ENCODE measurements at places on chromosomes 4 and X.

- peaks cover 2% of the 10 kb centered on the region for H3K4me1 ChIP-seq
- no peaks in the 10 kb centered on the region for H3K27me3 ChIP-seq
- no peak overlapping the region for H3K4me3 ChIP-seq
Measured at GRCh38 chr4:40199999-40200874, 3.4 kb downstream of the RHOH start.

DNA sequence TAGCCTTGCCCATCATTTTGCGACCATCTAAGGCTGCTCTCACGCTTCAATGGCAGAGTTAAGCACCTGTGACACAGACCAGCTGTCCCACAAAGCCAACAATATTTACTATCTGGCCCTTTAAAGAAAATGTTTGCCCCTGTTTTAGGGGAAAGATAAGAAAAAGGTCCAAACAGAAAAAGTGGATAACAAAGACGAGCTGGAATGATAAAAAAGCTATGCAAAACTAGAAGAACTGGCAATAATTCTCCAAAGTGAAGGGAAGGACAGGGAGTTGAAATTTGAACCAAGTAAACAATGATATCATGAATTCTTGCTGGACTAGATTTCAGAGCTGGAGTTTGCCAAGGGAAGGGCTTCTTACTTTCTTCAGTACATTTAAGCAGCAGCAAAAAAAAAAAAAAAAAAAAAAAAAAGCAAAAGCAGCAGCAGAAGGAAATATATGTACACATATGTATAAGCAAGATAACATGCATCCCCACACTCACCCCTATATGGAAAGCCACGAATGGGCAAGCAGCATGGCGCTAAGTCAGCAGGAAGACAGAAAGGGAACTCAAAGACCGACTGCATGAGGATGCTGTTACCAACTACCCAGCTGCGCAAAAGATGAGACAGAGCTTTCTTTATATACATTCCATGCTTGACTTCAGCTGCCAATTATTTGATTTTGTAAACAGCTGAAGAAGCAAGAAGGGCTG is 12.5 kb downstream of the TRAPPC2 start:
- peaks cover 5% of the 10 kb centered on the region for H3K36me3 ChIP-seq
- H3K4me1 ChIP-seq, result no peaks in the 10 kb centered on the region
- H3K27ac ChIP-seq, result no peak overlapping the region
- H3K4me3 ChIP-seq, result no peak overlapping the region
- no peaks in the 10 kb centered on the region for H3K27me3 ChIP-seq
- DNase-seq, result no peak

DNA sequence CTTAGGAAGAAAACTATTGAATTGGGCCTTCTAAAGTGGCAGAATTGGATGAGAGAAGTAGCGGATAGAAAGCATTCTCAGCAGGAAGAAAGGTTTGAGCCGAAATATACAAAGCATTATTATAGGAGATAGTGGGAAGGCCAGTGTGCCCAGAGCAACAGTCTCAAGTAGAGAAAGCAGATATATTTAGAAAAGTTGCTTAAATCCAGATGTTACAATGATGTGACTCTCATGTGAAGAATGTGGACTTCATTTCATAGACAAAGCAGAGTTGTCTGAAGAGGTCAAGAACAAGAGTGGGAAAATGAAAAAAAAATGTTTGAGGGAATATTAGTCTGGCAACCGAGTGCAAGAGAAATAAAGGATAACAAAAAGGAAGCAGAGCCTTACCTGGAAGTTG is 66.9 kb downstream of the SYNPO2 start:
- no peaks in the 10 kb centered on the region for H3K4me1 ChIP-seq
- no peak overlapping the region for H3K4me3 ChIP-seq
- no peak for DNase-seq
- no peak overlapping the region for H3K27ac ChIP-seq
- no peaks in the 10 kb centered on the region for H3K27me3 ChIP-seq
- no peaks in the 10 kb centered on the region for H3K36me3 ChIP-seq

GRCh38 chr4:122403861-122404260 is 25.1 kb downstream of the ADAD1 start:
- no peak for DNase-seq
- no peaks in the 10 kb centered on the region for H3K36me3 ChIP-seq
- H3K27me3 ChIP-seq, result no peaks in the 10 kb centered on the region
- no peak overlapping the region for H3K27ac ChIP-seq
- H3K4me3 ChIP-seq, result no peak overlapping the region

DNA sequence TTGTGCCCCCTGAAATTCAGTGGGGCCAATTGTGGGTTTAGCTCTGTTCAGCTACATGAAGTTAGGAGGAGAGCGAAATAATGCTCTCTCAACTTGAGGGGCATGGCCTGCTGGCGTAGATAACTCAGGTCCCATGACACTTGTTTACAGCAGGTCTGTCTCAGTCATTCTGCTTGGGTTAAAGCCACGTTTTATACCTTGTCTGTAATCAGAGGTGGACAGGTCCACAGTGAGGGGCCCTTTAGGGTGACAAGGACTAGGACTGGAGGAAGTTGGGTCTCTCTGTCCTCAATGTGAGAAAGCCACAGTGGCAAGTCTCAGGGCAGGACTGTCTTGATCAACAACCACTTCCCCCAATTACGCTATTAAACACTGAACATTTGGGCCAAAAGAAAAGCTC is 49.0 kb downstream of the PDHA1 start:
- no peaks in the 10 kb centered on the region for H3K36me3 ChIP-seq
- no peaks in the 10 kb centered on the region for H3K4me1 ChIP-seq
- H3K27me3 ChIP-seq, result no peaks in the 10 kb centered on the region
- no peak overlapping the region for H3K27ac ChIP-seq
- no peak for DNase-seq

- peaks cover 2% of the 10 kb centered on the region for H3K27me3 ChIP-seq
- no peaks in the 10 kb centered on the region for H3K4me1 ChIP-seq
- no peak for DNase-seq
Measured at GRCh38 chr4:7797330-7797729, 142.3 kb downstream of the AFAP1 start.

DNA sequence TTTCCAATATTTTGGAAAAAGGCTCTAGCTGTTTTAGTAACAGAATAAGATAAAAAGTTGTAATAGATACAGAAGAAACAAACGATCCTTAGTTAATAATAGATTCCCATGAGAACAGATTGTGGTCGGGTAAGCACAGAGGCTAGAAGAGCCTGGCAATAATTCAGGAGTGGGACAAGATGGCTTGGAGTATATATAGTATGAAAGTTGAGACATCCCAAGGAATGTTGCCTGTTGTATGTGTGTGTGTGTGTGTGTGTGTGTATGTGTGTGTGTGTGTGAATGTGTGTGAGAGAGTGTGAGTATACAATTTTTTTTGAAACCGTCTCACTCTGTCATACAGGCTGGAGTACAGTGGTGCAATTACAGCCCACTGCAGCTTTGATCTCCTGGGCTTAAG is 150.7 kb downstream of the PDGFC start:
- no peak for DNase-seq
- no peaks in the 10 kb centered on the region for H3K36me3 ChIP-seq

DNA sequence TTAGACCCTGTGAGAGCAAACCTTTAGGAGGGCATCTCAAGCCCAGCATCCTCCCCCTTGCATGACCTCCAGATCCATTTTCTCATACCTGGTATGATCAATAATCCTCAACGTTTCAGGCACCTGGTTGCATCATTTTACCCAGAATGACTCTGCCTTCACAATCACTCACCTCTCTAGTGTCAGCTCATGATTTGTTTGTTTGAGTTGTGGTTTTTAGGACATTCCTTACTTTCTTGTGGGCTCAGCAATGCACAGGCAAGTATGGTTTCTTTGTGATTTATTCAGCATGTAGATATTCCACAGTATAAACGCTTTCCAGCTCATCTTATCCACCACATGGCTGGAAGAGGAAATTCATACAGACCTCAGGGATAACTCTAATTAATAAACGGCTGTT is 93.6 kb upstream of the CPEB2 start:
- H3K27me3 ChIP-seq, result no peaks in the 10 kb centered on the region
- no peak overlapping the region for H3K4me3 ChIP-seq
- no peaks in the 10 kb centered on the region for H3K4me1 ChIP-seq
- H3K27ac ChIP-seq, result no peak overlapping the region

DNA sequence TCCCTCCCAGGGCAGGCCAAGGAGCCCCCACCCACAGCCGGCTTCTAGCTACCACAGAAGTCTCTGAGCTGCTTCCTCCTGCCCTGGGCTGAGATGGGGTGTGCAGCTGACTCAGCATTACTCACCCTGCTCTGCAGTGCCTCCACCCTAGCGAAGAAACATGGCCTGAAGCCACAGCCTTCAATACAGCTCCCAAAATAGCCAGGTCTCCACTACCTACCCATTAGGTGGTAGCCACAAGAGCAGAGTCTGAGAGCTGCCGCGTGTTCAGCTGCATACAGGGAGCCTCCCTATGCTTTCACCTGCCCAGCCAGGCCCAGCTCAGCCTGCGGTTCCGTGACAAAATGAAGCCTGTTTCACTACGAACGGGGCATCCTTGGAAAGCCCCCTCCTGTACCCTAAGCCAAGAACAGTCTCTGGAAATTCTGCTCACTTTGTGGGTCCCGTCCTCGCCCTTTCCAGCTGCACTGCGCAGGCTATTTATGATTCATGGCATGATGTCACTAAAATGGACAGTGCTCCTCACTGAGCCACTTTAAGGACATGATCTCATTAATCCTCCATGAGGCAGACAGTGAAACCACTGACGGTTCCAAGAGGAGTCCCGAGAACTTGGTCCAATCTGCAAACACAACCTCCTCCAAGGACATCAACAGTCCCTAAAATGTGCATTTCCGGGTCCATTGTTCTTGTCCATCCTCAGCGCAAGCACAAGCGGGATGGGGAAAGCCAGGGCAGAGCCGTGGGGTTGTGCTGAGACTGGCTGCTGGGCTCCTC is 20.2 kb downstream of the WDR1 start:
- no peak for DNase-seq
- no peaks in the 10 kb centered on the region for H3K27me3 ChIP-seq
- H3K4me1 ChIP-seq, result no peaks in the 10 kb centered on the region
- H3K27ac ChIP-seq, result no peak overlapping the region

DNA sequence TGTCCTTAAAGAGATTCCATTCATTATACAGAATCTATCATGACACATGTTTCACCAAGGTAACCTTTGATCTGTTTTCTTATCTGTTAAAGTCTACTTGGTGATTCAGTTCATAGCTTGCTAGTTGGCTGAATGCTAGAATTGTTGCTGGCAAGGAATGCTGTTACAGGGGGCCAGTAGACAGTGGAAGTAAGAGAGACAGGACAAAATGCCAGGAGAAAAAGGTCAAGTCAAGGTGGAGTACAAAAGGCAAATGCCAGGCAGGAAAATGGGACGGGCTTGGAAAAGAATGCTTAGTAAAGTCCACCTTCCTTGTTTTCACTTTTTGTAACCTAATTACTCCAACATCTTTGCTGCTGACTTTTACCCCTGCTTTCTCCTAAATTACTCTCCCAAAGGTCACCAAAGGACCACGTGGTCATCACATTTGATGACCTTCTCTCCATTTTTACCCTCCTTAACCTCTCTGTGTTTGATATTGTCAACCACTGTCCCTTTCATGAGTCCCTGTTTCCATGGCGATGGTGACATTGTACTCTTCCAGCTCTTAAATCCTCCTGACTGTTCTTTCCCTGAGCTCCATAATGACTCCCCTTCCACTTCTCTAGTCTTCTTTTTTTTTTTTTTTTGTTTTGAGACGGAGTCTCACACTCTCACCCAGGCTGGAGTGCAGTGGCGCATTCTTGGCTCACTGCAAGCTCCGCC is 24.5 kb upstream of the TAPT1 start:
- no peaks in the 10 kb centered on the region for H3K27me3 ChIP-seq
- H3K4me1 ChIP-seq, result peaks cover 4% of the 10 kb centered on the region
- no peak for DNase-seq
- no peak overlapping the region for H3K4me3 ChIP-seq
- no peaks in the 10 kb centered on the region for H3K36me3 ChIP-seq
- no peak overlapping the region for H3K27ac ChIP-seq

DNA sequence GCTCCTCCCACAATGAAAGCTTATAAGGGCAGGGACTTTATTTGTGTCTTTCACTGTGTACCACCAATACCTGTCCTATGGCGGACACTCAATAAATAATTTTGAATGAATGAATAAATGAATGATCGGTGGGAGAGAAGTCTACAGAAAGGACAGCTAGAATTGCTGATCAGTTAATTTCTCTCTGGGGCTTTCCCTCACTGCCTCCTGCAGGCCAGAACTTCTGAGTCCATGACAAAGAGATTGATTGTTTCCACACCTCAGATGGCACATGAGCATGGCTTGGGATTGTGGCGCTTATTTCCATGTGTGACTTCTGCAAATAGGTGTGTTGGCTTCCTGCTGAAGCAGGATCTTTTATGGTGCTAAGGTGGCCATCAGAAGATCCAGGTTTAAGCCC is 6.3 kb downstream of the FAM47E start:
- no peaks in the 10 kb centered on the region for H3K27me3 ChIP-seq
- DNase-seq, result no peak
- no peak overlapping the region for H3K27ac ChIP-seq
- no peaks in the 10 kb centered on the region for H3K36me3 ChIP-seq
- H3K4me3 ChIP-seq, result no peak overlapping the region

DNA sequence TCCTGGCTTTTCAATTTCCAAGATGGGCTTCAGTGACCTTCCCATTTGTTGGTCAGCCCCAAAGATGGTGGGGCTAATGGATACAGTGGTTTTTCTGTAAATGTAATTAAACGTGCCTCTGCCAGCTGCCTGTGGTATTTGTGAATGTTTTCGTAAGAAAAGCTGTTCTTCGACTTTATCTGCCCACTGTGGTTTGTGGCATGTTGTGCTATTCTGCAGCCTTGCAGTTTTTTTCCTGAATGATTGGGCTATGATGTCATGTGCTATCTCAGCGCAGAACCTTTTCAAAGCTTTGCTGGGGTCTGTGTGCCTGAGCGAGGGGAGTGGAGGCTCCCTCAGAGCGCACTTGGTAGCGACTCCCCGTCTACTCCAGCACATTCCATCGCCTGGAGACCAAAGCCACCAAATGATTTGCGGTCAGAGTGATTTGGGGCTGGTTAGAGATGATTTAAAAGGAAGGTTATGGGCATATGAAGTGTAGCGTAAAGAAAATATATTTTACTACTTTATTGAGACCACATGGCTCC is 137.5 kb downstream of the PALLD start:
- DNase-seq, result peak; percentile 20
- no peaks in the 10 kb centered on the region for H3K27me3 ChIP-seq
- H3K36me3 ChIP-seq, result peaks cover 3% of the 10 kb centered on the region
- no peak overlapping the region for H3K4me3 ChIP-seq
- H3K4me1 ChIP-seq, result peaks cover 8% of the 10 kb centered on the region
- no peak overlapping the region for H3K27ac ChIP-seq

DNA sequence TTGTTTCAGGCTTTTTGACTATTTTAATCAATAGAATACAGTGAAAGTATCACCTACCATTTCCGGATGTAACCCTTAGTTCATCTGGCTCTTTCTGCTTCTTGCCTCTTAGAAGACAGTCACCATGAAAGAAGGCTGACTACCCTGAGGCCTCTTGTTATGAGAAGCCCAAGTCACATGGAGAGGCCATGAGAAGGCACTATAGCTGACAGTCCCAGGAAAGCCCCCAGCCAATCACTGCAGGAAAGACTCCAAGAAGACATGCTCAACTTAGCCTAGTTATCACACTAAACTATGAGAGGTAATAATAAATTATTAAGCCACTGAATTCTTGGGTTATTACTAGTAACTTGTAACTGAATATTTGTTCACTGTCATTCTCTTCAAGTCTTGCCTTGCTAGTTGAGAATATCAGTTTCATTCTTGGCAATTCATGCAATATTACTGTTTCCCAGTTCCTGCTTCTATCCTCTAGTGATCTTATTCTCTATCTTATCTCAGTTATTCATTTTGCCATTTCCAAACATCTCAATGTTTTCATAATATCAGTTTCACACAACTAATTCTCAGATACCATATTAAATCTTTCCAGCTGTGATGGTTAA is 57.1 kb upstream of the GUCY1A1 start:
- H3K36me3 ChIP-seq, result no peaks in the 10 kb centered on the region
- no peak overlapping the region for H3K4me3 ChIP-seq
- H3K4me1 ChIP-seq, result no peaks in the 10 kb centered on the region

- H3K4me3 ChIP-seq, result no peak overlapping the region
- no peaks in the 10 kb centered on the region for H3K4me1 ChIP-seq
- DNase-seq, result no peak
- H3K27me3 ChIP-seq, result no peaks in the 10 kb centered on the region
Measured at GRCh38 chr4:5034206-5034605, 14.9 kb upstream of the CYTL1 start.

Data from neuronal stem cell (in vitro differentiated cells).